ENCODE measurements at places on chromosomes 1 and 21.

DNA sequence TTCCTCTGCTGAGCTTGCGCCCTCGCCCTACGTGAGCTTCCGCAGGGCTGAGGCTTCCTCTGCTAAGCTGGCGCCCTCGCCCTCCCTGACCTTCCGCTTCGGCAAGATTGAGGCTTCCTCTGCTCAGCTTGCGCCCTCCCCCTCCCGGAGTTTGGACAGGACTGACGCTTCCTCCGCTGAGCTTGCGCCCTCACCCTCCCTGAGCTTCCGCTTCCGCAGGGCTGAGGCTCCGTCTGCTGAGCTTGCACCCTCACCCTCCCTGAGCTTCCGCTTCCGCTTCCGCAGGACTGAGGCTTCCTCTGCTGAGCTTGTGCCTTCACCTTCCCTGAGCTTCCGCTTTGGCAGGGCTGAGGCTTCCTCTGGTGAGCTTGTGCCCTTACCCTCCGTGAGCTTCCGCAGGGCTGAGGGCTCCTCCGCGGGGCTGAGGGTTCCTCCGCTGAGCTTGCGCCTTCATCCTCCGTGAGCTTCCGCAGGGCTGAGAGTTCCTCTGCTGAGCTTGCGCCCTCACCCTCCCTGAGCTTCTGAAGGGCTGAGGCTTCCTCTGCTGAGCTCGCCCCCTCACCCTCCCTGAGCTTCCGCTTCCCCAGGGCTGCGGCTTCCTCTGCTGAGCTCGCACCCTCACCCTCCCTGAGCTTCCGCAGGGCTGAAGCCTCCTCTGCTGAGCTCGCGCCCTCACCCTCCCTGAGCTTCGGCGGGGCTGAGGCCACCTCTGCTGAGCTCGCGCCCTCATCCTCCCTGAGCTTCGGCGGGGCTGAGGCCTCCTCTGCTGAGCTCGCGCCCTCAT lies 753.6 kb upstream of the TPTE start:
- DNase-seq, result no peak

DNA sequence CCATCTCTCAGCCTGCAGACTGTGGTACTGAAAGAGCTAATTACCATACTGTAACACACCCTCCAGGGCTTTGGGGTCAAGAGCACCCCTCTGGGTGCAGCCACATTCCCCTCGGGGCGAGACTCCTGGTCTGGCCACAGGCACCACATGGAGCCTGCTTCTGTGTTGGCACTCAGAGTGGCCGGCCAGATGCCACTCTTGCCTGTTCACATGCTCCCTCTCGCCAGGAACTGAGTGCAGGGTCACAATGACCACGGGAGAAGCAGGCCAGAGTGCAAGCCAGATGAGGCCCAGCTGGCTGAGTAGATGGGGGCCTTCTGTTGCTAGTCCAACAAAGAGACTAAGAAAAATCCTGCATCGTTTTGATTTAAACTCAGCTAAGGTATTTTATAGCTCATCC lies 864.0 kb downstream of the KCNT2 start:
- DNase-seq, result no peak

DNA sequence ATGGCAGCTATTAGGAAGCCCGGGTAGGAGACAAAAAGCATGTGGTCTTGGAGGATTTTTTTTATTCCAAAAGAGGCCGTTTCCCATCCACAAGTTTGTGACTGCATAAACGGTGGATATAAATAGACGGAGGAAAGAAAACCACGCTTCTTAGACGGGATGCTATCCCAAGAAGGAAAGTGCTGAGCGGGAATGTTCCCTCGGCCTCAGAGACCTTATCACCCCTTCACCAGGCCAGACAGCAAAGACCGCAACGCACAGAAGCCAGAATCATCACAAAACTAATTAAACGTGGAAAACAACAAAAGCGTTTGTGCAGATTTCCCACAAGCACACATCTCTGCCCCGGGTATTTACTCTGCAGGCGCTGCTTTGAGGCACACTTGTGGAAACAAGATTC lies 43.2 kb downstream of the HLCS start:
- DNase-seq, result no peak

DNA sequence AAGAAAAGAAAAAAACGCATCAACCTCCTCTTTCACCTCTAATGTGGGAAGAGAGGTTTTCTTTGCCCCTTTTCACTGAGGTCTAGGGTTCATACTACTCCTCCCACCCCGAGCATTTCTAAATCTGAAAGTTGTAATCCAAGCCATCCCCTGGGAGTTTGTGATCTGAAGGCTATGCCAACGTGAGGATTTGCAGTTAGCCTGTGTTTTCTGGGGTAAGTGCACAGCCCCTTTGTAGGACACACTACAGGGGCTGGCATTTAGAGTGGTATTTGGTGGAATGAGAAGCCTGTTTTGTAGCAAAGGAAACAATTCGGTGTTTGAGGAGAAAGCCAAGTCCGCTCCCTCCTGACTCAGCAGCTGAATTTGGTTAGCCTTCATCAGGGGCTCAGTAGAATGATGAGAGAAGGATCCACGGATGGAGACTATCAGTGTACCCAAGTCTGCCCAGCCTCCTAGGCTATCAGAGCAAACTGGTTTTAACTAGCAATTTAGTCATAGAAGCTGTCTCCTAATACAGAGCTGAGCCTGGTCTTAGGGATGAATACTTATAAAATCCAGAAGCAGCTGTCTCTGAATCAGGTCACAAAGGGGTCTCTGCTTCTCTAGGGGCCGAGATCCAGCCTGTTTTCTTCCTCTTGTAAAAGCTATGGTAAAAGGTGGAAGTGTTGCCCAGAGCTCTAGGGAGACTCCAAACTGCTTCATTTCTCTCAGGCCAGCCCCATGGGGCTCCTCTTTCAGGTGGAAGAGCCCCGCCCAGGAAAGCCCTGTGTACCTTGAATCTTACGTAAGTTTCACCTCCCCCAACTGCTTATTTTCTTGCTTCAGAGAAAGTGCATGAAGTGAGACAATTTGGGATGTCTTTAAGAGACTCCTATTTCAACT lies 2.1 kb downstream of the PCP4L1 start:
- no peak for DNase-seq

DNA sequence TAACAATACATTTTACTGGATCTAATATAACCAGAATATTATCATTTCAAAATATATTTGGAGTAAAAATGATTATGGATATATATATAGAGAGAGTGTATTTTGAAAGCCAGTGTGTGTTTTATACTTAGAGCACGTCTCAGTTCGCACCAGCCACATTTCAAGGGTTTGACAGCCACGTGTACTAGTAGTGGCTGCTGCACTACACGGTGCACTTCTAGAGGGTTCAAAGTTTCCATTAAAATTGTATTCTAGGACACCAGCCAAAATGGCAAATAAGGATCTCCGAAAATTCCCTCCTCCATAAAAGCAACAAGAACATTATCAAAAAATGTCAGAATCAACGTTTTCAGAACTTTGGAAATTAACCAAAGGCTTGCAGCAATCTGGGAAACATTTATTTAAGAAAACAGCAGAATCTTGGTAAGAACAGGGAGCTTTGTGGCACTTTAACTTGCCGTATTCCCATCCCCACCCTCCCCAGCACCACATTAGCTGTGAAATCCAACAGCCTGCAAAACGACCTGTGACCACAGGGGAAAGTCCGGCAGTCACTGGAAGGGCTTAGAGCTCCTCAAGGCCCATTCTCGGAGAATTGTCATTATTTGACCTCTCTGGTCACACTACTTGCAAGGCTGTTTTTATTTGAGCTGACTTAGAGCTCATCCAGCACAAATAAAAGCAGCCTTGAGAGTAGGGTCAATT lies 33.5 kb upstream of the MRPS6 start:
- DNase-seq, result no peak

GRCh38 chr1:227712648-227713047 lies 22.5 kb downstream of the JMJD4 start:
- DNase-seq, result no peak

- DNase-seq, result peak; percentile 16
These were observed 23.8 kb upstream of the KCNA10 start for GRCh38 chr1:110542725-110543124.

DNA sequence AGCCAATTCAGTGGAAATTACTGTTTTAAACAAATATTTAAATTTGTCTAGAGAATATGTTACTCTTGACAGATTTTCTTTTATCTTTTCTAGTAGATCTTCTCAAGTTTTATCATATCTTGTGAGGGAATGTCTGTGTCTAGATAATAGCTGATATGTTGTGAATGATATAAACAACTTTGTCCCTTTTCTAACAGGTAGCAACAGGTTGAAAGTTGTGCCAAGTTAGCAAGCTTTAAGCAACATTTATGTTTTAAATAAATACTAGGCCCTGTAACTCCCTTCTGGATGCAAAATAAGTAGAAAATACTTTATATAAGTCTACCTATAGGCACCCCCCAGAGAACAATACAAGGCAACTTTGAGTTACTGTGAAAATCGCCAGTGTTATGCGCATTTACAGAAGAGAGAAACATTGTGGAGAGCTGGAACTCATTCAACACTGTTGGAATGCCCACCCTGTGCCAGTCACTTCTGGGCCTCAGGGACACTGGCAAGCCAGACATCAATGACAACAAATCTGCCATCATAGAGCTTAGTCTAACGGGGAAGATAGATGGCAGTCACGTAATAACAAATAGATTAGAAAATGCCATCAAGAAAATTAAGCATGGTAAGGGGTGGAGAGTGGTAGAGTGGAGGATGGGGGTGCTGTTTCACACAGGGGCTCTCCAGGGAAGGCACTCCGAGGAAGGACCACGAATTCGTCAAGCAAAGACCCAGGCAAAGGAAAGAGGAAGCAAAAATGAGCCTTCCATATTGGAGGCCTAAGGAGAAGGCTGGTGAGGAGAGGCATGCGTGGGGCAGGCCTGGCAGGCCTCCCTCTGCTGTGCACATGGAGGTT lies 4.4 kb downstream of the MAP3K21 start:
- DNase-seq, result peak; percentile 28

Data from Kasumi-1 (cell line).